ENCODE measurements at places on chromosomes 5 and 9.

DNA sequence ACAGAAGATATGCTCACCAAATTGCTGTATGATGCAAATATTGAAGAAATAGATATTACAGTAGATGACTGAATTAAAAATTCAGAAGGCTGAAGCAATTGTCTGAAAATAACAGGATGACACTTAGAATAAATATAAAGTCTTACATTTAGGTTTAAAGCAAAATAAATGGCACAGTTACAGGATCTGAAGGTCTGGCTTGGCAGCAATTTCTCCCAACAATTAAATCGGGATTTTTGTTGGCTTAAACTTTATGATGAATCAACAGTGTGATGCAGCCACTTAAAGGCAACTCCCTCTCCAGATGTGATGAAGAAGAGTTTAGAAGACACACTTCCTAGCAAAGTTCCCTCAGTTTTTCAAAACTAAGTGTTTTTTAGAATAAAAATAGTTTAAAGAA, 80.5 kb downstream of the NREP start:
- no peak for DNase-seq

DNA sequence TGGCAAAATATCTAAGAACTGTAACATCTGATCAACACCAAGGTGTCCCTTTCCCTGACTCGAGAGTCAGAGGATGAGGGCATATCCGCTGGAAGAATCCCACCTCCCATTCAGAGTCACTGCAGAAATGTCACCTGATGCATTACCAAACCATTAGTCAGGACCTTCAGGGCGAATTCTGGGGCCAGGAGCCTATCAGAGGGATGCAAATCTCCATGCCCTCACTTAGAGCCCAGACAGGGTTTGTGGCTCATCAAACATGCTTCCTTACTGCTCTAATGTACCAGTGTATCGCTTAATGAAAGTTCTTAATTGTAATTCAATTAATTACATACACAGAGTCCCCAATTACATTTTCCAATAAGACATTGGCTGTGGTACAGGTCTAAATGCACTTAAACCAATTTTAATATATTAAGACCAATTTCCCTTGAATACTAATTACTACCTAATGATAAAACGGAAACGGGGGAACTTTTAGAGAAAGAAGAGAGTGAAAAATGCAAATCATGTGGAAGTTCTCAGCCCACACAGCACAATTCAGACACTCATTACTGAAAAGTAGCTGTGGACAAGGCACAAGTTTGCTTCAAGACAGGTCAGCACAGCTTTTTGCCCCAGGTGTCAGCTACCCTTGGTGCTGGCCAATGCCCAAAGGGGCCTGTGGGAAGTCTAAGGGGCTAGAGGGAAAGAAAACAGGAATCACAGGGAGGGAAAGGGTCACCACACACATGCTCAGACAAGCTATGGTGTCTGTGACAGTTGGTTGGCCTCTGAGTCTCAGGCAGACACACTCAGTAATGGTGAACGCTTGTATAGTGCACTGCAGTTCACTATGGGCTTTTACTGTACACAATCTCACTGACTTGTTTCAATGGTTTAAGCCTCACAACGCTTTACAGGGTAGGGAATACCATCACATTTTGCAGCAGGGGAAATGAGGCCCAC, 211.6 kb downstream of the MAPKAP1 start:
- no peak for DNase-seq

GRCh38 chr5:37940931-37941623, 101.2 kb upstream of the GDNF start:
- DNase-seq, result no peak

- no peak for DNase-seq
Measured at GRCh38 chr9:121976751-121977150, 116.4 kb downstream of the TTLL11 start.

DNA sequence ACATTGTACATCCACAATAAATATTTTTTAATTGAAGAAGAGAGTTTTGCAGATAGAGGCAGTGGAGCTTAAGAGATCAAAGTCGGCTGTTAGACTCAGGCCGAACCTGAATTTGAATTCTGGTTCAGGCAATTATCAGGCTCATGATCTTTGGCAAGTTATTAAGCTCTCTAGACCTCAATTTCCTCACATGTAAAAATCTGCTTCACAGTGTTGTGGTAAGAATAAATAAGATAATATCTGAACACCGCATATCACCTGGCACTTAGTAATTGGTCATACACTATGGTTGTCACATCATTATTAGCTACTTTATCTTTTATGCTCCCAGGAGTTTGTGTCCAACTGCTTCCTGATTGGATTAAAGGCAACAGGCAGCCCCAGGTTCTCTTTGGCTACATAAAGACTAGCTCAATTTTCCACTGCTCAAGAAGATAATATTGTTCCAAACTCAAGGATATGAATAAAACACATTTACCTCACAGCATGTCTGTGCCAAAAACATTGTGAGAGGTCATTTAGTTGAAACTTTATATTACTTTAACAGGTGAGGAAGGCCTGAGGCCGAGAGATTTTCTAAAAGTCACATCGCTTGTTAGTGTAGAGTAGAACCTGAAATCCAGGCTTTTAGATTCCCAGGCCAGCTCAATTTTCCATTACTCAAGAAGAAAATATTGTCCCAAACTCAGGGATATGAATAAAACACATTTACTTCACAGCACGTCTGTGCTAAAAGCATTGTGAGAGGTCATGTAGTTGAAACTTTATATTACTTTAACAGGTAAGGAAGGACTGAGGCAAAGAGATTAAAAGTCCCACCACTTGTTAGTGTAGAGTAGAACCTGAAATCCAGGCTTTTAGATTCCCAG, 289.2 kb upstream of the PTGER4 start:
- no peak for DNase-seq

DNA sequence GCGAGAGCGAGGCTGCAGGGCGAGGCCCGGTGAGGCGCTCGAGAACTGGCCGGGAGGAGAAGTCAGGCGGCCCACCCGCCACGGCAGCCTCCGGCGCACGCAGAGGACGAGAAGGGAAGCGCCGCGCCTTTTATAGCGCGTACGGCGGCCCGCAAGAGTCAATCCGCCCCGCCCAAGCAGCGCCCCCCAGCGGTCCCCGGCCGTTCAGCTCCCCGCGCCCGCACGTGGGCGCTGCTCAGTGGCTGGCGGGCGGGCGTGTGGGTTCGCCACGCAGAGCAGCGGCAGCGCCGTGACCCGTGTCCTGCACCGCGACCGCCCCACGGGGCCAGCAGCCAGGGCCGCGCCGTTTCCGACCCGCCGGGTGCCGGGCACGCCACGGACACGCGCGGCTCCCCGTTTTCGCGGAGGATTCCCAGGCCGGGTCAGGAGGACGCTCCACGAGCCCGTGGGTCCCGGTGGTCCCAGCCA, 14.6 kb downstream of the LCN10 start:
- DNase-seq, result peak; percentile 94

- no peak for DNase-seq
Measured at GRCh38 chr5:56269216-56269927, 36.2 kb upstream of the ANKRD55 start.

- no peak for DNase-seq
Measured at GRCh38 chr9:16023446-16023845, 470.6 kb downstream of the CCDC171 start.

DNA sequence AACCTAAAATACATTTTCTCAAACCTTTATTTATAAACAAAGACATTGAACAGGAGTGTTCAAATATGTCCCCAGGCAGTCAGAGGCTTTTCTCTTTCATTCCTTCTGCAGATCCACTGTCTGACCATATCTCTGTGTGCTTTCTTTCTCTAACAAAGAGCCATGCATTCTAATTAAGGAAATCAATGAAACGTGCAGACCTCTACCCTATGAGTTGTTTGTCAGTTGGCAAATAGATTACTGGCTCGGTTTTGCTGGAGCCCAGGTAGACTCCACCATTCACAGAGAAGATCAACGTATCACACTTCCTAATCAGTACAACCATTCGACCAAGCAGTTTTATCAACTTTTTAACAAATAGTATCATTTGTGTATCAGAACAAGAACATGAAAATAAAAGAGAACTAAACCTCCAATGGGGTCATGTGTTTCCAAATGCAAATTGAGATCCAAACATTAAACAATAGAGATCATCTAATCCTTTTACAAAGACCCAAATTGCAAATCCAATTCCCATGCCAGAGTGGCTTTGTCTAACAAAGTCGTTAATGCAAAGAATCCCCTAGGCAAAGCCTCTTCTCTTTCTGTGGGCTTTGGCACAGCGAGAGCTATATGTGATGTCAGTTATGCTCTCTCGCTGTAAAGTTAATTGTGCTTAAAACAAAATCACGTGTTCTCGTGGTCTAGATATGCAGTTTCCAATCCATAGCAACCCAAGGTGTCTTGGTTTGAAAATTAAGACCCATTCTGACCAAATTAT, 16.8 kb downstream of the KLF4 start:
- DNase-seq, result no peak

DNA sequence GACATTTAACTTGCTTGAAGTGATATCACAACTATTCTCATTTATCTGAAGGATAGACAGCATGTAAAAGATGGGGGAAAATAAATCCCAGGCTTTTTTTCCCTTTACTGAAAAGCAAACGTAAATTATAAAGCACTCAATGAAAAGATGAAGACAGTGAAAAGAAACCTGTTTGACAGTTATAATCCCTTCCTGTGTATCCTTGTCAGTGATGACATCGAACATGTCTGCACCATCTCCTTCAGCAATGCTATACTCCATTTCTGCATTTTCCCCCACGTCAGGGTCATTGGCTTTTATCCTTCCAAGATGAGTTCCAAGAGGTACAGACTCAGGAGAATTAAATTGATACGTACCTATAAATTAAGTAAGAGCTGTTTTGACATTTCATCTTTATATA, 134.9 kb downstream of the CDH9 start:
- DNase-seq, result no peak

DNA sequence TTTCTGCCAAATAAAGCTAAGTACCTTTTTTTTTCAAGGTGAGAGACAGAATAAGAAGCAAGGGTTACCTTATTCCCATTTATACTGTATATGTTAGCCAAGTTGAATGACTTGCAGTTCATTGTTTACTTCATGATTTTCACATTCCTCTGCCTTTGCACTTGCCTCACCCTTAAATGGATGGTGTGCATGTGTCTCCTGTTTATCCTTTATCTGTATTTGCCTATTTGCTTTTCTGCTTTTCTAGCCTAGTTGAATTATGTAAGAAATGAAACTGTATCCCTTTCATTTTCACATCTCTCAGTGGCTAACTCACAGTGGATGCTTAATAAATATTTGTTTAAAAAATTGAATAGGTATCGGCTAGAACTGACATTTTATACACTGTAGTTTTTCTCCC, 200.8 kb upstream of the ST8SIA4 start:
- no peak for DNase-seq

DNA sequence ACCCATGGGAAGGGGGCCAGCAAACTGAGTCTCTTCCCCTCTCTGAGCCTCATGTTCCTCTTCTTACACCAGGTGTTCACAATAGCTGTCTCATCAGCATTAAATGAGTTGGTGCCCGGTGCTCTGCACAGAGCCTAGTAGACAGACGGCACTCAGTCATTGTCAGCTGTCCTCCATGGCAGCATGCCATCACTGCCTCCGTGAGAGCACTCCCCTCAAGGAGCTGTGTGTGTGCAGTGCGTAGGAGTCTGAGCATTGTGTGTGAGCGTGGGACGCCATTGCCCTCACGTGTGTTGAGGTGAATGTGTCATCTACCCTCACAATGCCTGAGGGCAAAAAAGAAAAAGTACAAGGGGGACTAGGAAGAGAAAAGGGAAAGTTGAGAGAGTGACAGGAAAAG, 536.5 kb downstream of the CDK5RAP2 start:
- DNase-seq, result no peak

DNA sequence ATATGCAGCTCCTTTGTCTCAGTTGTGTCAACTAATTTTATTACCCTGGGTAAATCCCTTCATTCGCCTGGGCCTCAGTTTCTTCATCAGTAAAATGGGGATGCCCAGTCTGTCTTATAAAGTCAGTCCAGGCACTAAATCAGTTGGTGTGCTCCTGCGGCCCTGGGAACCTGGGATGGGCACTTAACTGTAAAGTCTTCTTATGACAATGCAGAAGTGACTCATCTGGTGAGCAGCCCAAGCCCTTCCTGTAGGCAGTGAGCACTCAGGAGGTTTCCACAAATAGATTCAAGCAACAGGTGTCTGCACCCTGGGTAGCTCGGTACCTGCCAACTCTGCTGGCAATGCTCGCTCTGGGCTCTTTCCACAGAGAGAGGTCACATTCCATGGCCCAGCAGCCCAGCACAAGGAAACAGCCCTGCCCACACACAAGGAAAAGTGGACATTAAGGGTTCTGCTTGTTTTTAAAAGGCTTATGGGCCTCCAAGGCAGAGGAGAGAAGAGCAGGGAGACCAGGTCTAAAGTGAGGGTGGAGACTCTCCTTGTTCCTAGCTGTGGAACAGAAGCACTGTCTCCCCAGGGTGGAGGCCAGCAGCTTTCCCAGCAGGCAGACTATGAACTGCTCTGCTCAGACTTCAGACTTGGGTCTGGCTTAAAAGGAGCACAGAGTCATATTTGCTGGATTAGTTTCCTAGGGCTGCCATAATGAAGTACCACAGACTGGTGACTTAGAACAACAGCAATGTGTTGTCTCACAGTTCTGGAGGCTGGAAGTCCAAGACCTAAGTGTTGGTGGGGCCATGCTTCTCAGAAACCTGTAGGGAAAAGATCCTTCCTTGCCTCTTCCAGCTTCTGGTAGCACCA, 89.7 kb upstream of the ADRA1B start:
- DNase-seq, result no peak

- no peak for DNase-seq
Measured at GRCh38 chr5:54601411-54602230, 84.1 kb downstream of the SNX18 start.

DNA sequence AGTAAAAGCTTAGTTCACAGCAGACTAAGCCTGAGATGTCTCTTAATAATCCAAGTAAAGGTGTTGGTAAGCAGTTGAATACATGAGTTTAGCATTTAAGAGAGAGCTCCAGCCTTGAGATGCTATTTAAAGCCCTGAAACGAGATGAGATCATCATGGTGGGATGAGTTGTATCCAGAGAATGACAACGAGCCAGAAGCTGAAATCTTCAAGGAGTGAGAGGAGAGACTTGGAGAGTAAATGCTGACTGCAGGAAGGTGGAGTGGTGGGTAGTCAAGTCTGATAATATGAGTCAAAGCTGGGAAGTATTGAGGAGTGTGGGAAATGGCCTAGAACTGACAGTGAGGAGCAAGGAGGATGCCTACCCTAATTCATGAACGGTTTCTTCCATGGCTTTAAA, 53.7 kb downstream of the PLAC8L1 start:
- no peak for DNase-seq

DNA sequence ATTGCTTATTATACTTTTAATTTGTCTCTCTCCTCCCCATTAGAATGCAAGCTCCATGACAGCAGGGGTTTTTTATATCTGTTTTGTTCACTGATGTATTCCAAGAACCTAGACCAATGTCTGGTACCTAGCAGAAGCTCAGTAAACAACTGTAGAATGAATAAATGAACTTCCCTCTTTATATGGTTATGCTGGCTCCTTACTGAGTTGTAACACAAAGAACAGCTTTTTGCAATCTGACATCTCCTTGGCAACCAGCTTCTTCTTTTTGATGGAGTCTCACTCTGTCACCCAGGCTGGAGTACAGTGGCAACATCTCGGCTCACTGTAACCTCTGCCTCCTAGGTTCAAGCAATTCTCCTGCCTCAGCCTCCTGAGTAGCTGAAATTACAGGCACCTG, 13.6 kb downstream of the TRMO start:
- no peak for DNase-seq

- DNase-seq, result no peak
Measured at GRCh38 chr9:12798066-12798770, 23.4 kb downstream of the LURAP1L start.

GRCh38 chr5:32710550-32711361, at the start of gene NPR3:
Gene NPR3 (plus strand): TSS chr5:32711321. CDS start chr5:32711777, 456 bp downstream.
- DNase-seq, result no peak

Data from activated gamma-delta T cell treated with Interleukin-2 at 50 U/mL for 16 hours (primary cell).